ENCODE measurements at places on chromosomes 13 and 19.

DNA sequence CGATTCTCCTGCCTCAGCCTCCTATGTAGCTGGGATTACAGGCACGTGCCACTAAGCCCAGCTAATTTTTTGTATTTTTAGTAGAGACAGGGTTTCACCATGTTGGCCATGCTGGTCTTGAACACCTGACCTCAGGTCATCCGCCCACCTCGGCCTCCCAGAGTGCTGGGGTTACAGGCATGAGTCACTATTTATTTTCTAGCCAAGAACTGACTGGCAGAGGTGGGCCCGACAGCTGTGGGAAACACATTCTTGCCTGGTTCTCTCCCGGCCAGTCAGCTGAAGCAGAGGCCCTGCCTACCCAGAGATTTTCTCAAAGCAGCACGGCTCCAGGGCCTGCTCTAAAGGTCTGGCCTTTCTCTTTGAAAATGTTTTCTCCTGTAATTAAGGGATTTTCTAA, 108.0 kb downstream of the KCTD15 start:
- no peak for DNase-seq

DNA sequence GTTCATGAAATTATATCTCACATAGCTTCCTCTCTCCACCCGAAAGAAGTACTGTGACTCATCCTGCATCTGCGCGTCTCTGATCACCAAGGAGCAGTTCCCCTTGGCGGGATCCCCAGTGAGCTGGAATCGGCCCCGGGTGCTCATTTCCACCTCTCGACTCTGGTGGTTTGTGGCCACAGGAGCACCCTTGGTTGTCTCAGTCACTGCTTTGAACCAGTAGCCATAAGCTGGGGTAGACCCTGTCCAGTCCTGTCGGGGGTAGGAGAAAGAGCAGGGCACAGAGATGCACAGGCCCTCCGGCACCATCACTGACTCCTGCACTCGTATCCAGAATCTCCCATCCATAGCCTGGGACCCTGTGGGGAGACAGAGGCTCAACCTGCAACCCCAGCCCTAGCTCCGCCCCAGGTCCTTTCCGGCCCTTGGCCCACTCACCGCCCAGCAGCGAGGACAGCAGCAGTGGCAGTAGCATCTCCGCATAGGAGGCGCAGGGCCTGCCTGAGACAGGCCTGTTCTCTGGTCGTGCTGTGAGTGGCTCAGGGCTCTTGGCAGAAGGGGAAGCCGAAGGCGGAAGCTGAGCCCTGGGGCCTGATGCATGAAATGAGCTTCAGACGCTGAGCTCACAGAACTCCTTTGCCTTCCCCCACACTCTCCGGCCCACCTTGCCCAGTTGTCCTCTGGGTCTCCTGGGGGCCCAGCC, at the start of gene SIGLEC10:
Gene SIGLEC10 (minus strand): TSS at position 536 of the 703 bp plus-strand sequence. CDS start 61 bp downstream, at position 475.
- DNase-seq: no peak

DNA sequence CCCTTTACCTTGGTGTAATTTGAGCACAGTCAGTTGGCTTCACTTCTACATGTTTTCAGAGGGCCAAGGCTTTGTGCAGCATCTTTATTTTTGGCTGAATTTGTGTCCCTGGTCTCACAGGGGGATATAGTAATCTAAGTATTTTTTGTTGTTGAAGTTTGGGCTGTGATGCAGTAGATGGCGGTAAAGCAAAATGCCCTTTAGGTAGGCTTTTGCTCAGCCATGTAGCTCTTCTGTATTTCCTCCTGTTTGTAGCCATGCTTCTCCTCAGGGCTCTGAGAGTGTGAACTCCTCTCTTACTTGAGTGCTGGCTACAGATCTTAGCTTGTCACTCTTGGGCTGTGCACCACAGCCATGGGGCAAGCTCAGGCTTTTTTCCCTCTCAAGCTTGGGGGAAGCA, 328.6 kb downstream of the SLITRK5 start:
- no peak for DNase-seq

GRCh38 chr13:99307648-99308339, 595 bp upstream of the GPR183 start:
- no peak for DNase-seq

GRCh38 chr19:2569596-2570465, 93.9 kb downstream of the GADD45B start:
- DNase-seq: no peak

- no peak for DNase-seq
These were observed 95.3 kb downstream of the GJA3 start for GRCh38 chr13:20065516-20065915.

DNA sequence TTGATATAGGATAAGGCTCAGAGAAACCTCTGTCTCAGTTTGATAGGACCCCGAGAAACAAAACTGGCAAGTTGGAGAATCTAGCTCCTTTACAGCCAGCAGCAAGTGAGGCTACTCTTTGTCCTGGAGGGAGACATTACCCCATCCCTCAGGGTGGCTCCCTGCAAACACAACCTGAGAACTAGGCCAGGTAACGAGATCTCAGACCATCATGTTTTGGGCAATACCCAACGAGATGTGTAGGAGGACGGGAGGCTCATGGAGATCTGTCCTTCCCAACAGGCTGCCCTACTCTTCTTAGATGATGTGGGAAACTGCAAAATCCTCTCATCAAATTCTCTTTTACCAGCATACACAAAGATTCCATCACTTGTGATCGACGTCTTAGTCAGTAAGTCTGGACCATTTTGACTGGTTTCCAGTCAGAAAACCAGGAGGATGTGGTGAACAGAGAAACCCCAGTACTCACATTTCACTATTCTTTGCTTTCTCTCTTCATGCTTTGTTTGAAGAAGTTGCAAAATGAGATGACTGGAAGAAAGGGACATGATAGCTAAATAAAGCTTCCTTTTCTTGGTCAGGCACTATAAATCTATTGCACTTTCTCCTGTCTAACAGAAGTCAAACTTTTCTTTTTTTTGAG, 6.0 kb upstream of the CTU1 start:
- DNase-seq: no peak

DNA sequence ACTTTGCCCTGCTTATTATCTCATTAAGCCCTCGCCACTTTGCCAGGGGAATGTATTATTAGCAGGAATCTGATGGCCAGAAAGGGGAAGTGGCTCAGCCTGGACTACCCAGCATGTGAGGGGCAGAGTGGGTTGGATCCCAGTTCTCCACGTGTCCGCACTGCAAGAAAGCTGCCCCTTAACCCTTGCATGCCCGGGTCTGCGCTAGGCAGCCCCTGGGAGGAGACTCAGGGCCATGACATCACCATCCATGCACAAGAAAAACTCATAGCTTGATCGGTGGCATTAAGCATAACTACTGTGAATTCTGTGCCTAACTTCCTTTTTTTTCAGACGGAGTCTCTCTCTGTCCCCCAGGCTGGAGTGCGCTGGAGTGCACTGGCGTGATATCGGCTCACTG, 8.9 kb downstream of the CACNG8 start:
- DNase-seq: no peak

DNA sequence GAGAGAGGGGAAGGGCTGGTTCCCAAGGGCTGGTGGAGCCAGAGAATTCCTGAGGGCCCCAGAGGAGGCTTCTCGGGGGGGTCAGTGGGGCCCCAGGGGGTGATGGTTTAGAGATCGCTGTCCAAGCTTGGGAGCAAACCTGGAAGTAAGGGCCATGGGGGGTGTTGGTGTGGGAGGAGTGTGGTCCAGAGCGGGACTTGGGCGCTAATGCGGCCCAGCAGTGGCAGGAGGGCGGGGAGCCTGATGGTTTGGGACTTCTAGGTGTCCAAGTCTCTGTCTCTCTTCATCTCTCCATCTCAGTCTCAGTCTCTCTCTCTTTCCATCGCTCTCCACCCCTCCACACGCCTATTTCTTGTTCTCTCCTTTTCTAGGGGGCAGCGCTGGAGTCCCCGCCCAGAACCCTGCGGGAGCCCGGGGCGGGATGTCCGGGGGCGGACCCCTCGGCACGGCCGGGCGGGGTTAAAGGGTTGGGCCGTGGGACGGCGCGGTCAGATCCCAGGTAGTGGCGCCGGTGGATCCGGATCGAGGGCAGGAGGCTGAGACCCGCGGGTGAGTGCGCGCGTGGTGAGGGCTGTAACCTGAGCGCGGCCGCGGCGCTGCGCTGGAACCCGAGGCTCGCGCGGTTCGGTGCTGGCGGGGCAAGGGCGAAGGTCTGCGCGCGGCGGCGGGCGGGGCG, at the start of gene CYP4F22:
Gene CYP4F22 (plus strand): TSS at position 491 of the 676 bp plus-strand sequence. CDS start 16,812 bp downstream, outside the sequence.
- DNase-seq: no peak

GRCh38 chr19:1949304-1950101, 8.5 kb downstream of the CSNK1G2 start:
- no peak for DNase-seq

- DNase-seq: no peak
These were observed 10.0 kb downstream of the COL5A3 start for GRCh38 chr19:10000171-10000826.

GRCh38 chr13:110538632-110539031, 22.9 kb downstream of the RAB20 start:
- no peak for DNase-seq

Data from HFF-Myc (cell line).